ENCODE measurements at places on chromosomes 1 and 21.
A peak's percentile ranks its signal among the peaks of the same experiment; 100 is the strongest.

- no peak for DNase-seq
These were observed 11.3 kb downstream of the WNT3A start for GRCh38 chr1:228018125-228018398.

DNA sequence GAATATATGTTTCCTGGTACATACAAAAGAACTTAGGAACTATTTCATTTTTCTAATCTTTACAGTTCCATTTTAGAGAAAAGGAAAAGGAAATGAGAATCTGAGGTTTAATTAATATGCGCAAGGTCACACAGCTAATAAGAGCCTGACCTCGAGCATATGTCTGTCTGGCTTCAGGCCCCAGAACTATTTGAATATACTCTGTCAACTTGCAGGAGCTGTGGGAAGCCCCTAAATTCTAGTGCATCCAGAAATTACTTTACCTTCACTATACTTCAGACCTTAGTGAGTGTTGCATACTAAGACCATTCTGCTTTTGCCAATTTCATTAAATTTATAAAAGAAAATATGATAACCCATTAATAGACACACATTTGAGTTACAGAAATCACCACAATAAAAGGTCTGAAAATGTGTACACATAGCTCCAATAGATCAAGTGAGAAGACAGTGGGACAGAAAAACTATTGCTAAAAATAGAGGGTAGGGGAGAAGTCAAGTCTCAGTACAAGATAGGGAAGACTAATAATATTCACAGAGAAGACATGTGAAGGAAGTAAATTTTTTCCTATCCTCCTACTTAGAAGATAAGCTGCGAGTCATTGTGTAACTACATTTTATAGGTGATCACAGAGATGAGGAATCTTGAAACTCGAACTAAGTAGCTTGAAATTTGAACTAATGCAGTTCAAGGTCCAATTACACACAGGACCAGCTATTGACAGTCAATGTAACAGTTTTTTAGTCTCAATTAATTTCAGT lies 3.8 kb downstream of the RGS13 start:
- DNase-seq = no peak

DNA sequence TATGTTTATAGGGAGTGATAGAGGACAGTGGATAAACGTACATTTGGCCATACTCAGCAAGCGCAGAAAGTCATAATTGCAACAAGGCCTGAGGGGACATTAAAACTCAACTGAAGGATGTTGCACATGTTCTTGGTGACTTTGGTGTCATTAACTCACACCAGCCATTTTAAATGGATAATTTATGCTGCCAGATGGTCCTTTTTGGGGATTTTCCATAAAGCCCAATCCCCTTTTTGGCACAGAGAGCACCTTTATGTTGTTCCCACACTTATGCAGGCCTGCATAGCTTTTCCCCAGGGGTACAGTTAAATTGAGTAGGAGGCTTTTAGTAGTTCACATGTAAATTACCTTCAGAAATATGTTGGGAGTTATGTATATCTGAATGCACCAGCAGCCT lies 279.6 kb downstream of the NFIA start:
- DNase-seq = no peak

- DNase-seq = no peak
These were observed 21.2 kb downstream of the JAM2 start for GRCh38 chr21:25660233-25660632.

DNA sequence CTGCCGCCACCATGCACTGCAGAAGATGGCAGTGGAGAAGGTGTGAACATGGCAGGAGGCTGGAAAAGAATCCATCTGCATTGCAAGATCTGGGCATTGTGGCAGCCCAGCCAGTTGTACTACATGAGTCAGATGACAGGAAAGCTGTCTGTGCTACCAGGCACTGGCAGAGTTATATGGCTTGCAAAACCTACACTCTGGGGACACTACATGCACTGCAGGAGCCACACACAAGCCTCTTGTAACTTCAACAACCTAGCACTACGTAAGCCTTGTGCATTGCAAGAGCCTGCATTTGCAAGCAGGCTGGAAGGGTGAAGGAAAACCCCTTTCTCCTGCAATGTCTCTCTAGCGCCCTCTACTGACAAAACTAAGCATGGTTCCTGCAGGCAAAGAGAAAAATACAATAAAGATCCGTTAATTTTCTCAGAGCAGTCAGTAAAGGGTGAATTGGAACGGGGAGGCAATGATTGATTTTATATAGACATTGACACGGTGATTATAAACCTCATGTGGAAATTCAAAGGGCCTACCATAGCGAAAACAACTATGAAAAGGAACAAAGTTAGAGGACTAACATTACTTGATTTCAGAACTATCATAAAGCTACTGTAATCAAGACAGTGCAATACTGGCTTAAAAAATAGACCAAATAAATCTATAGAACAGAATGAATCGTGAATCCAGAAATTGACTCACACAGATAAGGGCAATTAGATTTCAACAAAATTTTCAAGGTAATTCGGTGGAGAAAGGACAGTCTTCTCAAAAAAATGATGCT lies 26.2 kb upstream of the DYNLT5 start:
- peak; percentile 79 for DNase-seq

- peak; percentile 79 for DNase-seq
These were observed 660 bp upstream of the RD3 start for GRCh38 chr1:211492511-211493132.

- no peak for DNase-seq
These were observed 51.4 kb upstream of the CR2 start for GRCh38 chr1:207402744-207403143.

GRCh38 chr1:6889875-6890480 lies 104.7 kb downstream of the CAMTA1 start:
- peak; percentile 33 for DNase-seq
